Left ventricle myocardium inferior (tissue), 1 donor: ENCODE measurements at places on chromosomes 12 and 14. TPM values are rescaled to one million over a fixed set of nuclear protein-coding genes. Genes with fewer than 3 reads are reported as not detected.

DNA sequence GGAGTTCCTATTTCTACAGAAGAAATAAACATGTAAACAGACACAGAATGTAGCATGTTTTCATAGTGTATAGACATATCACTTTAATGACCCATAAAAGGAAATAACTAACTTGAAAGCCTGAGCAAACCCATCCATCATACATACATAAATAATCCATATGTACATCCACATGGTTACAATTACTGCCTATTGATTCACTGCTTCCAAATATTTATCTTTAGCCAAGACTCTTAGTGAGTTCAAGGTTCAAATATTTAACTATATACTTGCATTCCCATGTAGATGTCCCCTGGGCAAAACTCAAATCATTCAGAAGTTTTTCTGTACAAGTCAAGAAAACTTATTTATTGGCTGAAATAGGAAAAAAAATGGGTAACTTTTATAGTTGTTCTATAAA lies 95.4 kb downstream of the CCER1 start:
- no peak for DNase-seq

GRCh38 chr14:45377166-45377565 lies 124.2 kb upstream of the MIS18BP1 start:
- no peak for DNase-seq

- DNase-seq, result no peak
Measured at GRCh38 chr14:74019408-74020137, 424 bp downstream of the BBOF1 start.

Gene GRIP1
- total RNA-seq, result 0.47 TPM

Gene SIX6
- not detected for total RNA-seq

GRCh38 chr14:47857646-47858045 lies 182.2 kb upstream of the MDGA2 start:
- DNase-seq, result no peak

Gene ADAM21
- total RNA-seq, result 0.38 TPM

- DNase-seq, result no peak
Measured at GRCh38 chr12:15634010-15634683, 155.0 kb downstream of the EPS8 start.

- no peak for DNase-seq
Measured at GRCh38 chr14:55133416-55133815, 4.4 kb downstream of the LGALS3 start.

Gene MMP14
- 22.1 TPM for total RNA-seq

DNA sequence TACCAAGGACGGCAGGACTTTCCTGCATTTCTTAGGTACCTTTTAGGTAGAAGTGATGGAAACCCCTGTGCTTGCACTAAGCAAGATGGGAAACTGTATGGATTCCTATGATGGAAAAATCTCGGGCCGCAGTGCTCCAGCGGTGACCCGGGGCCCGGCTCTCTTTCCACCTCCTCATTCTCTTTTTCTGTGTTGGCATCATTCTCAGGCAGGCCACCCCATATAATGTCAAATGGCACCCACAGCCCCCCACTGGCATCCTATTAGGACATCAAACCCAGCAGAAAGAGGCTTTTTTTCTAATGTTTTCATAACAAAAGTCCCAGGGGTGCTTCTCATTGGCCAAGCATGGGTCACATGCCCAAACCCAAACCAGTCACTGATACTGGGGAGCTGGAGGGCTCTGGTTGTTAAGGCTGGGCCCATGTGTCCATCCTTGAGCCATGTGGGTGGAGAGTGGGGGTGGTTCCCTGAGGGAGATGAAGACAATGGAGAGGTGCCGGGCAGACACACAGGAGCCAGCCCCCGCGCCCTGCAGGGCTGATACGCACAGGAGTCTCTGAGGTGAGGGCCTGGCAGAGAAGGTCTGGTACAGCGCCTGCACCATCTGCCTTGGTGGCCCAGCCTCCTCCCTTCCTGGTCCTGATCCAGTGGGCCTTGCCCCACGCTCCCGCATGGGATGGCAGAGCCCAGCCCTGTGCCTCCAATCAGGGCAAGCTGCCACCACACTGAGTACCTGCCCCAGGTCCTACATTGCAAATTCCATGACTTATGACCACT lies 142.1 kb downstream of the CALM1 start:
- no peak for DNase-seq

- DNase-seq, result no peak
Measured at GRCh38 chr12:60257063-60257462, 661.2 kb downstream of the SLC16A7 start.

Gene SLC8A3
- total RNA-seq, result 0.05 TPM

Gene WSB2
- total RNA-seq, result 100 TPM

DNA sequence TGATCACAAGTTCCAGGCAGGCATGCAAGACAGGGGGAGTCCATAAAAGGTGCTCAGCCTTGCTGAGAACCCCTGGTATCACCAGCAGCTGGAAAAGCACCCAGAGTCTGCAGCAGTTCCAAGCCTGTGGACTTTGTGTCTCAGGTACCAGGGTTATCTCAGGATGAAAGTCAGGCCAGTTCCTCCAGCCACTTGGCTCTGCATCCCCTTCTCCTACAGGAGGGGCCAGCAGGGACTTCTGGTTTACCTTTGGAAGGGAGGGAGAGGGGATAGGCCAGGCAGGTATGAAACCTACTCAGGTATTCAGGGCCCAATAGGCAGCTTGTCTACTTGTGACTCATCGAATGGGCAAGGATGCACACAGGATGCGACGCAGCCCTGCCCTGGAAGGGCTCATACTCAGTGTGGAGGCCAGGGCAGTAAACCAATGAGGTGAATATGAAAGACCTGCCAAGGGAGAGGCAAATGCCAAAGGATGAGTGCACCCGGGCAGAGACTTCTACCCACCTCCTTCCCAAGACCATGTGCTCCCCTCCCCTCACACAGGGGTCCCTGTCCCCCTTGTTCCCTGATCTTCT lies 148.2 kb downstream of the SLC38A6 start:
- DNase-seq, result no peak

Gene AGAP2
- total RNA-seq, result 6.5 TPM
